ENCODE measurements at places on chromosomes 1 and 21. TPM values are rescaled to one million over a fixed set of nuclear protein-coding genes. Genes with fewer than 3 reads are reported as not detected.

DNA sequence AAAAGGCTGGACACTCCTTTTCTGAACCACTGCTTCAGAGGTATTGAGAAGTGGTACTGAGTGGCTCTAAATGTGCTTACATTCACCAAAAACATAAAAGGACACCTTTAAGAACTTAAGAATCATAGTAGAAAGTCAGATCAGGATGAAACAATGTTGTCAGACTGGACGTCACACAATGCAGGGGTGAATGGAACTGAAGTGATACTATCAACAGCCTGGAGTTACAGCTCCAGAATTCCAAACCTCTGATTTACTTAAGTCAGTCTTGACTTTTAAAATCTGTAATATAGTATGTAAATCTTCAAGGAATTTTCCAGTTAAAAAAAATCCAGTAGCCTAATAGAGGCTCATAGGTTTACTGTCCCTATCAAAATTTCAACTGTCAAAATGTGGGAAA is 19.3 kb downstream of the ELK4 start:
- no peak for DNase-seq

- DNase-seq: no peak
Measured at GRCh38 chr1:115239426-115239825, 98.6 kb downstream of the NGF start.

GRCh38 chr1:242856289-242856688 is 331.8 kb upstream of the PLD5 start:
- no peak for DNase-seq

AVPR1B gene
- not detected for total RNA-seq

- DNase-seq: peak; percentile 59
Measured at GRCh38 chr1:43274125-43274803, 4.5 kb downstream of the TMEM125 start.

GRCh38 chr1:178552856-178553255 is 39.9 kb downstream of the TEX35 start:
- no peak for DNase-seq

UBXN10 gene
- total RNA-seq: not detected

IFNLR1 gene
- not detected for total RNA-seq

Data from A172 (cell line).